Natural killer cell (primary cell): ENCODE measurements at places on chromosomes 5 and 9. TPM values are rescaled to one million over a fixed set of nuclear protein-coding genes. Genes with fewer than 3 reads are reported as not detected.

The IFNA16 gene
- not detected for total RNA-seq

The IFNA2 gene
- total RNA-seq: not detected

The RARS1 gene
- 53.2 TPM for total RNA-seq

The TAF1L gene
- total RNA-seq: 0.05 TPM

The THG1L gene
- total RNA-seq: 4.7 TPM

The PFDN1 gene
- total RNA-seq: 39.1 TPM

The SLC1A1 gene
- not detected for total RNA-seq

The PCDHGA2 gene
- not detected for total RNA-seq

The MEF2C gene
- total RNA-seq: 22.0 TPM

The PCAT7 gene
- total RNA-seq: not detected

The LCN1 gene
- not detected for total RNA-seq

The DEPDC1B gene
- total RNA-seq: 1.3 TPM

The HK3 gene
- total RNA-seq: 6.6 TPM

The LPAR1 gene
- total RNA-seq: 0.48 TPM

The MINAR2 gene
- total RNA-seq: not detected

The PLPP7 gene
- 0.34 TPM for total RNA-seq

The PDE8B gene
- 0.82 TPM for total RNA-seq

The RASGRF2 gene
- 6.1 TPM for total RNA-seq

The TIFAB gene
- total RNA-seq: 0.05 TPM

The LRRC26 gene
- total RNA-seq: not detected

The SH3RF2 gene
- 0.28 TPM for total RNA-seq

The ARHGEF39 gene
- 1.5 TPM for total RNA-seq

The RNF208 gene
- 0.82 TPM for total RNA-seq

The GABRA1 gene
- total RNA-seq: not detected

The SLC34A1 gene
- total RNA-seq: 0.66 TPM

The SPINK6 gene
- total RNA-seq: not detected

The COL15A1 gene
- total RNA-seq: 0.18 TPM

The NOXA1 gene
- 4.7 TPM for total RNA-seq

The TRPM3 gene
- not detected for total RNA-seq

The LMX1B gene
- not detected for total RNA-seq

The TLX3 gene
- not detected for total RNA-seq

The NR2F1 gene
- not detected for total RNA-seq

The BARHL1 gene
- not detected for total RNA-seq

The INSL6 gene
- total RNA-seq: not detected

The CDHR2 gene
- 2.2 TPM for total RNA-seq

The NMUR2 gene
- not detected for total RNA-seq

The CCL27 gene
- not detected for total RNA-seq

The FOXD4L5 gene
- not detected for total RNA-seq

The SHISAL2B gene
- total RNA-seq: not detected

The GOLGA1 gene
- total RNA-seq: 21.5 TPM

The RNF224 gene
- total RNA-seq: not detected

The FGF18 gene
- 0.23 TPM for total RNA-seq

The CCDC152 gene
- total RNA-seq: 4.0 TPM

The ELL2 gene
- 78.2 TPM for total RNA-seq

The CDX1 gene
- total RNA-seq: not detected
